ENCODE measurements at places on chromosomes 3 and 15. TPM values are rescaled to one million over a fixed set of nuclear protein-coding genes. Genes with fewer than 3 reads are reported as not detected.

DNA sequence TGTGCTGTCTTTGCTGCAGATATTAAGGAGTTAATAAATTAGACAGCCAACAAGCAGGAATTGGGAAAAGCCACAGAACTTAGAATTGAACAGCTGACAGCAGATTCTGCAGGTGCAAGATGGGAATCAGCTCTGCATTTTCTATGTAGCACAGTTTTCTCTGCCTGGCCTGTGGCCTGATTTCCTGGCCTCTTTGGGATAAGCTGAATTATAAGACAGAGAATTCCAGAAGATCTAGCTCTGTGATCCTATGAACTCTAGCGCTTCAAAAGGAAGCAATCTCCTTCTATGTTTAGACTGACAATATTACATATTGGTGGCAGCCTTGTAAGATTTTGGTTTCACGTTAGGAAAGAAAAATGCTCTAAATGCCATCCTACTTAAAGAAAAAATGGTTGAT is 24.0 kb upstream of the SOX2 start:
- no peaks in the 10 kb centered on the region for H3K27me3 ChIP-seq
- no peak overlapping the region for H3K4me3 ChIP-seq
- no peaks in the 10 kb centered on the region for H3K4me1 ChIP-seq
- no peak for DNase-seq

- DNase-seq: no peak
- H3K36me3 ChIP-seq: no peaks in the 10 kb centered on the region
- H3K27me3 ChIP-seq: no peaks in the 10 kb centered on the region
- no peak overlapping the region for H3K27ac ChIP-seq
- no peaks in the 10 kb centered on the region for H3K4me1 ChIP-seq
Measured at GRCh38 chr3:143506190-143506589, 342.1 kb downstream of the SLC9A9 start.

DNA sequence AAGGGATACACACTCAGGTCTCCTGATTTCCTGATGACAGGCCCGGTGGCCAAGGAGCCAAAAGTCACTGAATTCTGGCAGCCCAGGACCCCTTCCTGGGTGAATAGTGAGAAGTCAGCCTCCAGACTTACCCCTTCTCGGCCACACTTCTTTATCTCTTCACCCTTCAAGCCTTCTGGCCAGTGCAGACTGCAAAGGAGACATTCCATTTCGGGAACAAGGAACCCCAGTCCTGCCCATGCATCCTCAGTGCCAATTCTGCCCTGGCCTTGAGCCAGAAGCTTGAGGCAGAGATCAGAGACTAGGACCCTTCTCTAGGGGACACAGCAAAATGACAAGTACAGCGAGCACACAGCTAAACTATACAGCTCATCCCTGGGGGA is 28.8 kb downstream of the GRAMD2A start:
- H3K27ac ChIP-seq: peak overlapping the region; percentile 89
- H3K36me3 ChIP-seq: no peaks in the 10 kb centered on the region
- H3K4me3 ChIP-seq: peak overlapping the region; percentile 20

LXN gene
- 40.3 TPM for total RNA-seq

- no peaks in the 10 kb centered on the region for H3K4me1 ChIP-seq
- no peak overlapping the region for H3K4me3 ChIP-seq
- no peak for DNase-seq
- no peaks in the 10 kb centered on the region for H3K27me3 ChIP-seq
Measured at GRCh38 chr15:43769584-43770228, 7.1 kb downstream of the ELL3 start.

DNA sequence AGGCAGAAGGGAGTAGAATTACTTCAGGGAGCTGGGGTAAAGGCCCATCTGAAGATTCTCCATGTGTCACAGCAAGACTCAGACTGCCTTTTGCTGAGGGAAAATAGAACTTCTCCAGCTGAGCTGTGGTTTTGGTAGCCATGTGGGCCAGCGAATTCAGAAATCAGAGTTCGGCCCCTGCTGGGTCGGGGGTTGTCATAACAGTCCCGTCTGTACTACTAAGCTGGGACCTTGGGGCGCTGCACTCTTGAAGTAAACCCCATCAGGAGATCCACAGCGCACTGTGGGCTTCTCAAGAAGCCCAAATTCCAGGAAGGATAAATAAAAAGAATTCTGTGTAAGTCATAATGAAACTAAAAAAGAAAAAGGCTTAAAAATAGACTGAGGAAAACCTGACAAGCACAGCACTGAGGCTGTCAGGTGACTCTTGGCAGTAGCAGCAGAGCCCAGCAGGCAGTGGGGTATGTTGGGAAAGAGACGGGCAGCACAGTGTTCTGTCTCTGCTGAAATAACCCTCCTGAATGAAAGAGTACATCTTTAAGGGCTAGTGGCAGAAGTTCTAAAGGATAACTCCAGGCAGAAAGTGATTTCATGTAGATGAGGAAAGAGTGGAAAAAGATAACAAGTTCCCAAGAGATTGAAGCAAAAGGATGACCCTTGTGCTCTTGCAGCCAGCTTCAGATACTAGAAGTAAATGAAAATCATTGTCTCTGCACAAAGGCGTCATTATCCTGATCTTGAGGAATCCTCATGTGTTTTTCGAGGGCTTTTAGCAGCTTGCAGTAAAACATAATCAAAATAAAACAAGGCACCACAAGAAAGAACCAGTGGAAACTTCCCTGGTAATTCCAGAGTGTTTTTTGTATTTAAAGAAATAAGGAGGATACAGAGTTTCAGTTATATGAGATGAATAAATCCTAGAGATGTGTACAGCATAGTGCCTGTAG is 74.5 kb downstream of the RAB7A start:
- no peak for DNase-seq
- no peak overlapping the region for H3K4me3 ChIP-seq
- no peaks in the 10 kb centered on the region for H3K27me3 ChIP-seq

All from breast epithelium (tissue), 4 donors.